ENCODE measurements at places on chromosomes 3 and 15. TPM values are rescaled to one million over a fixed set of nuclear protein-coding genes. Genes with fewer than 3 reads are reported as not detected.
A peak's percentile ranks its signal among the peaks of the same experiment; 100 is the strongest.

Gene ILDR1
- not detected for total RNA-seq

Gene KCNMB3
- 2.3 TPM for total RNA-seq

Gene DLL4
- total RNA-seq: 75.8 TPM

DNA sequence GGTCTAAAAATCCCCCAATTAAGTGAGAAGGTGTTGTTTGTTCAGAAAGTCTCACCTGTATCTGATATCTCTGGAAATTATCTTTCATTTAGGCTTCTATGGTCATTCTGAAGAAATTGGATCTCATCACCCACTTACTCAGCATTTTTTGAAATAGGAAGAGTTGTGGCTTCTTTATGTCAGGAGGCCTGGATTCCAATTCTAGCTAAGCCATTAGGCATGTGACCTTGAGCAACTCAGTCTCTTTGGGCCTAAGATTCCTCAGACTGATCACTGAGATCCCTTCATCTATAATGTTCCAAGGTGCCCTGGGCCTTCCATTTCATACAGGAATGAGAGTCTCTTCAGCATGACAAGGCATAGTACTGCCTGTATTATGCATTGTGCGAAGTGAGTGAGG lies 70.3 kb downstream of the ARHGEF26 start:
- no peak overlapping the region for H3K4me3 ChIP-seq
- no peak overlapping the region for H3K27ac ChIP-seq

- peaks cover 36% of the 10 kb centered on the region for H3K4me1 ChIP-seq
- no peaks in the 10 kb centered on the region for H3K36me3 ChIP-seq
- H3K4me3 ChIP-seq: no peak overlapping the region
- H3K27ac ChIP-seq: peak overlapping the region; percentile 96
- no peaks in the 10 kb centered on the region for H3K27me3 ChIP-seq
These were observed 12.1 kb downstream of the LACTB start for GRCh38 chr15:63133786-63134185.

DNA sequence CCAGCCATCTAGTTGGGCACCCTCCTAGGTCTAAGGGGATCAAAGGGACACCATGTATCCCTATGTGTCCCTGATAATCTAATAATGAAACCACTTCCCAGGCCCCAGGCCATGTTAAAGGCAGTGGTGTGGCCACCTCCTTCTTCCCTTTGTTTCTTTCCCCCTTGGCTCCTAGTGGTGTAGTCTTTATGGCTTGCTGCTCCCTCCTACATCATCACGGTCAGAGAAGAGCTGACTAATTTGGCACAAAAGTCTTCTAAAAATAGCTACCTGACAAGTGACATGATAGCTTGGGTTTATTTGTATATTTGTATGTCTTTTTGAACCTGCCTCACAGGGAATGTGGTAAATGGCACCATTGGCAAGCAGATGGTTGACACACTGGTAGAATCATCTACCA lies 131.0 kb upstream of the CHRM5 start:
- no peaks in the 10 kb centered on the region for H3K36me3 ChIP-seq
- H3K27me3 ChIP-seq: no peaks in the 10 kb centered on the region
- H3K4me3 ChIP-seq: no peak overlapping the region
- H3K27ac ChIP-seq: no peak overlapping the region
- no peak for DNase-seq

DNA sequence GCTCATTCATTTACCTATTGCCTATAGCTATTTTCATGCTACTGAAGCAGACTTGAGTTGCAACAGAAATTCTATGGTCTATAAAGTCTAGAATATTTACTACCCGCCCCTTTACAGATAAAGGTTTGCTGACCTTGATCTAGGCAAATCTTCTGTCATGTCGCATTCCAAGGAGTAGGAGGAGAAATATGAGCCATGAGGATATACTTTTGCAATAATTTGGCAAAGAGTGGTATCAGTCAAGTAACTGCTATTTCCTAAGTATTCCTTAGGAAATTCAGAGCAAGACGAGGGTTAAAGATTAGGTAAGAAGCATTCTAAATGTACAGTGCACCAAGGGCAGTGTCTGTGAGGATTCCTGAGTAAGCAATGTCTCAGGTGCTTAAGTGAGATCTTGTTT lies 121.0 kb upstream of the NUDT16 start:
- no peak overlapping the region for H3K4me3 ChIP-seq
- no peaks in the 10 kb centered on the region for H3K36me3 ChIP-seq
- H3K27me3 ChIP-seq: no peaks in the 10 kb centered on the region

DNA sequence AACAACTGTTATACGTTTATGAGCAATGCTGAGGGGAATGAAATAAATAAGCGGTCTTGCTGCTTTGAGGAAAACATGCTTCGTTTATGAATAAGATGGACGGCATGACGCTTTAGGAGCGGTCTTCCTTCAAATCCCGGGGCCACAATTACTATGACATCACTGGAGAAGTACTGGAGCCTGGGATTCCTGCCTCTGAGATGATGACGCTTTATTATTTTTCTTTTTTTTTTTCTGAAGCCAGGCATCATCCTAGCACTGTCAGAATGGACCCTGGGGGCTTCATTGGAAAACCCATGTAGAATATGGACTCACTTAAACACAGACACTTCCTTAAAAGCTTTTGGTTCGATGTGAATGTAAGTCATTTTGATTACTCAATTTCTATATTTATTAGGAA lies 52.5 kb upstream of the FOXP1 start:
- H3K36me3 ChIP-seq: no peaks in the 10 kb centered on the region
- H3K27ac ChIP-seq: no peak overlapping the region
- DNase-seq: no peak
- H3K4me1 ChIP-seq: no peaks in the 10 kb centered on the region
- no peak overlapping the region for H3K4me3 ChIP-seq
